Brain pericyte (primary cell): ENCODE measurements at places on chromosomes 11 and 22.

- no peak for DNase-seq
Observed at GRCh38 chr22:29190918-29191317, 14.8 kb upstream of the EMID1 start.

GRCh38 chr11:108933630-108934029 is 268.8 kb downstream of the DDX10 start:
- no peak for DNase-seq

DNA sequence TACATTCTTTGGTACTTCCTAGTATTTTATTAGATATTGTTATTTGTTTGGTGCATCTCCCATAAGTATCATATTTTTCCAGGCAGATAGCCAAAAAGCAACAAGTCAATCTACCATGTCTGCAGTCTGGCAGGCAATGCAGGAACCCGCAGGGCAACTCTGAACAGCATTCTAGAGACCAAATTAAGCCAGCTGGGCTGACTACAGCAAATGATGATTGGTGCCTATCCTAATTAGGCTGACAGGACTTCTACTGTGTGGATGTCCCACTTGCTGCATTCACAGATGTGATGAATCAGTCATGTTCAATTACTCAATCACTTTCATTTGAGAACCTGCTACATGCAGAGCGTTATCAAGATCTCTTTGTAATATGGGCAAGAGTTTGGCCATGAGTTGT is 40.3 kb upstream of the AMOTL1 start:
- DNase-seq, result no peak

GRCh38 chr11:65287601-65288000 is 25.8 kb downstream of the POLA2 start:
- DNase-seq, result no peak

DNA sequence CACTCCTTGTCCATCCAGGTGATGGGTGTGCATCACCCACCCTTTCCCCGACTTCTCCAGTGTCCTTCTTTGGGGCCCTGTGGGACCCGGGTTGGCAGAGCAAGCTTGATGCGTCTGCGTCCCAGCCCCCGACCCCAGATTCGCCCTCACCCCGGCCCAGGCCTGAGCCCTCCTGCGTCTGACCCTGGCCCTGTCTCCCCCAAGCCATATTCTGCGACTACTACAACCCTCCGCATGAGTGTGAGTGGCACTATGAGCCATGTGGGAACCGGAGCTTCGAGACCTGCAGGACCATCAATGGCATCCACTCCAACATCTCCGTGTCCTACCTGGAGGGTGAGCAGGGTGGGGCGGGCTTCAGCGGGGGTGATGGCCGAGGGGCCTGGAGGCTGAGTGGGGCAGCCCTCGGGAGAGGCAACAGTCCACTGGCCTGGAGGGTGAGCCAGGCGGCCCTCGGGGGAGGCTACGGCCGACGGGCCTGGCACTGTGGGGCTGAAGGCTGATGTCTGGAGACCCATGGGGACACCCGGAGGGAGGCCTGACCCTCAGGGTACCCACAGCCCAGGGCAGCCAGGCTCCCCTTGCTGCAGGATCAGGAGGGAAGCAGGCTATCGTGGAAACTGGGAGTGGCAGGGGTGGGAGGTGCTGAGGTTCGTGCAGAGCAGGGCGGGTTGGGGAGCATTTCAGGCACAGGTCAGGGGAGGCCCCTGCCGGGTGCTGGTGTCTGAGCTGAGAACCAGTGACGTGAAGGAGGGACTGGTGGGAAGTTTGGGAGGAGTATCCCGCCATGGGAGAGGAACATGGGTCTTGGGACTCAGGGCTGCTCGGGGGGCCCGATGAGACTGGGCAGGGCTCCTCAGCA is 15.3 kb downstream of the MUC2 start:
- DNase-seq, result no peak

GRCh38 chr11:98300719-98301118 is 720.0 kb upstream of the CNTN5 start:
- no peak for DNase-seq

- DNase-seq, result no peak
Observed at GRCh38 chr11:36150986-36151385, 138.2 kb downstream of the COMMD9 start.

DNA sequence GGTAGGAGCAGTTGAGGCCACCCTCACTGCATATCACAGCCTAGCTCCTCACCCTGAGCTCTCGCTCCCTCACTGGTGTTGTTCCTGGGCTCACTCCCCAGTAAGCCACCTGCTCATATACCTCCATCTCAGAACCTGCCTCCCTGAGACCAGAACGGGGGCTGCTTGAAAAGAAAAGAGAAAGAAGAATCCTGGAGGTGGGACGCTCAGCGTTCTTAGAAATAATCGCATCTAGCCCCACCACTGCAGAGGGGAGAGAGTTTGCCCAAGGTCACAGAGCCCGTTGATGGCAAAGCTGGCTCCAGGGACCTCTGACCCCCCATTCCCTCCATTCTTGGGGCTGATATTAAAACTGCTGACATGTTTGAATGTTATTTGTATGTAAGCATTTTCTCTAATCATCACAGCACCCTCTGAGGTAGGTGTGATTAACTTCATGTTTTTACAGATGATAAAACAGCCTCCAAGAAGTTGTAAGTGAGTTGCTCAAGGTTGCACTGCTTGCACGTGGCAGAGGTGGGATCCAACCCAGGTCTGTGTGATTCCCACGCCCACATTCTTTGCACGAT is 132.6 kb upstream of the TEAD1 start:
- DNase-seq, result no peak

DNA sequence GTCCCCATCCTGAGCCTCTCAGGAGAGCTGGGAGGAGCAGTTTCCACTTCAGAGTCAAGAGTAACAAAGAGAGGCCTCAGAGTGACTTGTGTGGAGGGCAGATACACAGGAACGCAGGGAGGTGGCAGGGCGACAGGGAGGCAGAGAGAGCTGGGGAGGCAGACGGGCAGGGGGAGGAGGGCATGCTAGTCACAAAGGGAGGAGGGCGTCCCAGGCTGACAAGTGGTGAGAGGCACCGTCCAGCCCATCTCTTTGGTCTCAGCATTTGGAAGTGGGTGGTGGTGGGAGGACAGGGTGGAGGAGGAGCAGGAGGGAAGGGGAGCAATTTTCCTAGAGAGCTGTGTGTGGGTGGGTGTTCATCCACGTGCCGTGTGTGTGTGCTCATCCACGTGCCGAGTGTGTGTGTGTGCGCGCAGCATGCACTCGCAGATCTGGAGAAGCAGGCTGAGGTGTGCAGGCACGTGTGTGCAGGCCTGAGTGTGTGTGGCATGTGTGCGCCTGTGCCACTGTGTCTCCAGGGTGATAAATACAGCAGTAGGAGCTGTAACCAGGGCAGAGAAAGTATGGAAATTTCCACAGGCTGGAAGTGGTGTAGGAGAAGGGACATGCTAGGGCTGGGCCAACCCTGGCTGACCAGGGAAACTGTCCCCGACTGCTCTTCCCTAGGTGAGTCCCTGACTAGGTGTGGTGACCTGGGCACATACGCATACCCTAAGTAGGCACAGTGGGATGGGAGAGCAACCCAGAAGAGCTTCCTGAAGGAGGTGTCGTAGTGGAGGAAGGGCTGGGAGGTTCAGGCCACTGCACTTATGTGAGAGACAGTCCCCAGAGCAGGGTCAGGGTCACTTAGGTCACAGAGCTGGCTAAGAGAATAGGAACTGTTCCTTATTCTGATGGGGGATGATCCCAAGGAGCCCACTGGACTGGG is 7.3 kb upstream of the PDE2A start:
- no peak for DNase-seq

- DNase-seq, result no peak
Observed at GRCh38 chr11:62602141-62603071, 741 bp upstream of the MTA2 start.

GRCh38 chr11:126840201-126840886 is 160.2 kb downstream of the KIRREL3 start:
- DNase-seq, result no peak

- DNase-seq, result no peak
Observed at GRCh38 chr11:121863126-121863525, 252.9 kb downstream of the BLID start.

DNA sequence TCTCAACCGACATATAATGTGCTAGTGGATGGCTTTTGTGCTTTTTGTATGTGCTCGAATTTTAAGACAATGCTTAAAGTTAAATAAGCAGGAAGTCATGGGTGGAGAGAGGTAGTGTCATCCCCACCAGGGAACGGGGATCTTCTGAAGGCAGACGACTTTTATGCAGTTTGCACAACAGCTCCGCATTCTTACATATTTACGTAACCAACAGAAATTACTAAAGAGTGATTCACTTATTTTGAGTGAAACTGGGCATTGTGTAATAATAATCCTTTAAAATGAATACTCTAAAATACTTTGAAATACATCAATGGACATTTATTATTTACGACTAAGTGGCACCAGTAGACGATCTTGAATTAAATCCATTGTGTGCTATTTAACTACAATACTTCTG is 305.1 kb downstream of the CNTN5 start:
- DNase-seq, result peak; percentile 30

DNA sequence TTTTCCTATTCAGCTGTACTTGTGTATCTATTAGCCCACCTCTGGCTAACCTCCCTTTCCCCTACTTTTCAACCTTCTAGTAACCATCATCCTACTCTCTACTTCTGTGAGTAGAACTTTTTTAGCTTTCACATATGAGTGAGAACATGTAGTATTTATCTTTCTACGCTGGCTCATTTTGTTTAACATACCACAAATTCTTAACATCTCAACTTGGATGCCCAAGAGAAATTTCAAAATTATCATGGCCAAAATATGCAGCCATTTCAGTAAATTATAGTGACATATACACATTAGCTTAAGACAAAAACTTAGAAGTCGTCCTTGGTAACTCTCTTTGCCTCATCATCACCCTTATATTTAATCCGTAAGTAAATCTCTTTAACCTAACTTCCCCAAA is 34.7 kb downstream of the LUZP2 start:
- no peak for DNase-seq

DNA sequence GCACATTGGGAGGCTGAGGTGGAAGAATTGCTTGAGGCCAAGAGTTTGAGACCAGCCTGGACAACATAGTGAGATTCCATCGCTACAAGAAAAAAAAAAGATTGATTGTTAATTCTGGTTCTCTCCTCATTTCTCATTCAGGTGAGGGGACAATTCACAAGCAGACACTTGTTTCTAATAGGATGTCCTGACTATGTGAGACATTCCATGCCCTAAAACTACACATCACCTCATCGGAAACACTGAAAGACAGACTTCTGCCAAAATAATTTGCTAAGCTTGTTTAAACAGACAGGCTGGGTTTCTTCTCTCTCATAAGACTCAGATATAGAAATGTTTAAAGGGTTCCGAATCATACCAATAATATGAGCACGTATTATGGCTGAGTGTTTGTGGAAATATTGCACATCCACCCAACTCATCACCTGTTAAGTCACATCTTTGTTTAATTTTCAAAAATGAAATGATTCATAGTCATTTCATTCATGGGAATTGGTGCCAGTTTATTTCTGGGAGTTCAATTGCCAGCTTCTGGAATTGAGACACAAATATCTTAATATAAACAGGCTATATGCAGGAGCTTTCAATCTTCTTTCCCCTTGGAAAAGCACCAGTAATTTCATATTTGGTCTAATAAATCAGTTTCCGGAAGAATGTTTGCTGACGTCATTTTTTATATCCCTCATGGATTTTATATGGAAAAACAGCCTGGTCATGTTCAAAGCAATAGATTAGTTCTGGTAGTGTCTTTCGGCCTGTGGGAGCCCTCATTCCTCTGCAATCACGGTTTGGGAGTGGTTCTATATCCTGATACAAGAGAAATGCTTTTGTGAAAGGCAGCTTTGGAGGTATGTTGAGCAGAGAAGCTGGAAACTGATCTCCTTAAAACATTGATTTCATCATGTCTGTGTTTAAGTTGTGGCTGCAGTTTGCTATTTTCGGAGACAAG is 87.0 kb downstream of the BDNF start:
- no peak for DNase-seq

DNA sequence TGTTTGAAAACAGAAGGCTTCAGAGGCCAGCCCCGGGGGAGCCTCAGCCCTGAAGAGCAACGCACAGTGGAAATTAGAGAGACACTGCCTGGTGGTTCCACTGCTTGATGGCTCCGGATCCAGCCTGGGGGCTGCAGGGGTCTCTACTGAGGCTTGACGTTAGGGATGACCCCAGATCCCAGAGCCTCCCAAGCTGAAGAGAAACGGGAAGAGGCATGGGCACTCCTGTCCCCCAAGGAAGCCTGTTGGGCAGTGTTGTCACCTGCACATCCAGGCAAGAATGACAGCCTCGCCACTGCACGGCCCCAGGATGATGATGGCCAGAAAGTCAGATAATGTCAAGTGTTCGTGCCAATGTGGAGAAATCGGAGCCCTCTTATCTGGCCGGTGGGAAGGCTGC is 56.8 kb upstream of the FGF3 start:
- no peak for DNase-seq

GRCh38 chr11:72129381-72129780 is 6.1 kb upstream of the FOLR3 start:
- no peak for DNase-seq

GRCh38 chr11:65151331-65151899 is 17.1 kb upstream of the SYVN1 start:
- DNase-seq, result no peak

GRCh38 chr22:26890870-26891269 is 233.5 kb downstream of the MIAT start:
- DNase-seq, result no peak

DNA sequence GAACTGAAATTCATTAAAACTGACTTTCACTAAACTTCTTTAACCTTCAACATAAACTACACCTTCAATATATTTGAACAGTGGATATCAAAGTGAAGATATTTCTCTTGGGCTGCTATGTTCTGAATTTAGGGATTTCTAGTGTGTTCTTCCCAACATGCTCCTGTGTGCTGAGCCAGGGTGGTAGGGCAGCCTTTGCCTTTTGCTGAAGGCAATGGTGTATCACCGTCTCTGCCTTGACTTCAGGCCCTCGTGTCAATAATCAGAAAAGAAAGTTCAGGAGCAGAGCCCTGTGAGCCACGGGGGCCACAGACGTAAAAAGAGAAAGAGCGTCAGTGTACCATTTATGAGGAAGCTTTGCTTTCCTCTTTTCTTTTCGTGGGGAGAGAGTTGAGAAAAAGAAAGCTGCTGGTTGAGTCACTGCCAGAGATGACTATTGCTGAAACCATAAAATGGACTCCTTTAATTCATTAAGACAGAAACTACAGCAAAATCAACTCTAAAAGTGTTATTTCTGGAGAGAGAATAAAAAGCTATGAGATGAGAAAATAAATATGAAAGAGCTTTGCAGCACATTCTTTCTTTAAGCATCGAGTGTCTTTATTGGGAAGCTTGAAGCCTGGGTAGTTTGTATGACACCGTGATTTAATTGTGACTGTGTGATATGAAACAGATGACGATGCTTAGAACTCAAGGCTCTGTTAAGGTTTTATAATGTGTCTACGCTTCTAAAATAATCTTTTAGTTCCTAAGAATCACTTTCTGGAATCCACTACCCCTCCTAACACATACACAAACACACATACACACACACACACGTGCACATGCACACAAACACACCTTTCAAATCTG is 271.8 kb upstream of the MTNR1B start:
- DNase-seq, result no peak

DNA sequence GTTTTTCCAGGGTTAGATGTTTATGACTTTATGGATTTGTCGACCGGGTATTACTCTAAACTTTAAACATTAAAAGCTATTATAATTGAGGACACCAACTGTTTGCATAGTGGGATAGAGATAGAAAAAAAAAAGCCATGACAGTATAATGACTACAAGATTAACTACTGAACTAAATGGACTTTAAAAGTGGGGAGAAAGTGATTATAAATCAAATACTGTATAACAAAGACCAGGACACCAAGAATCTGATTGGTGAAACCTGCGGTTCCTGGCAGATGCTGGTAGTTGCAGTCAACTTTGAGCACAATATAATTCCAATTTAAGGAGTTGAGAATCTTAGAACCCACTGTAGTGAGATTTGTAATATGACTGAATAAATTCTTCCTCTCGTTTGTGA is 2.5 kb downstream of the CRKL start:
- DNase-seq, result no peak
